ENCODE measurements at places on chromosomes 4 and X.

- DNase-seq, result peak; percentile 80
Observed at GRCh38 chr4:38667085-38667893, 3.3 kb downstream of the KLF3 start.

- DNase-seq, result no peak
Observed at GRCh38 chrX:111071542-111072277, 24.3 kb upstream of the PAK3 start.

DNA sequence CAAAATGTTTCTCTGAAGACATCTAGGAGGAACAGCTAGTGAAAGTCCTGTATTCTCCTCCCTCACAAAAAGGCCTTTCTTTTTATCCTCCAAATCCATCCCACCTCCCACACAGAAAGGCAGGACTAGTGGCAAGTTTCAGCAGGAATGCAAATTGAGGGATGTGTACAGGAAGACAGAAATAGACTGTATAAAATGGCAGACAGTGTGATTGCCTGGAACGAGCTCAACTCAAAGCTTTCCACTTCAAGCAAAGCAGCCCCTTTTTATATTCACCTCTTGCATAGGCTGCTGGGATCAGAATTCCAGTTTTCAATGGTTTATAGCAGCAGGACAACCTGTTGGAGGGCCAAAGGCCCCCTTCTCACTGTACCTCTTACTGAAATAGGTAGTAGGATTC is 57.5 kb downstream of the DCX start:
- DNase-seq, result no peak

DNA sequence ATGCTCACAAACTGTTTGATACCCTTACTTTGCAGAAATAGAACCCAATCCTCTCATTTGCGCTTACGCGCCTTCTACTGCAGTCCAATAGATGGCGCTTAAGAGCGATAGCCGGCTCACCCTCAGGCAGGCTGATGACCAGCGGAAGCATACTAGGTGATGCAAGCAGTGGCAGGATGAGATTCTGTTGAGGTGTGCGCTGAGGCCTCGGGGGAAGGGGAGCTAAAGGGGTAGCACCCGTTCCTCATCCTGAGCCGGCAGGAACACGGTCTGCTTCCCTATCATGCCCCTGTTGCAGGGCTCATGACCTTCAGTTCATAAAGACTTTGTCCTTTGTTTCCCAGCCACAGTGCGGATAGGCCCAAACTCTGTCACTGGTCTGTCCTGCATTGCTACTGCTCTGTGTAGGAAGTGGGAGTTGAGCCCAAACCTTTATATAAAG is 628.9 kb downstream of the TLL1 start:
- no peak for DNase-seq

DNA sequence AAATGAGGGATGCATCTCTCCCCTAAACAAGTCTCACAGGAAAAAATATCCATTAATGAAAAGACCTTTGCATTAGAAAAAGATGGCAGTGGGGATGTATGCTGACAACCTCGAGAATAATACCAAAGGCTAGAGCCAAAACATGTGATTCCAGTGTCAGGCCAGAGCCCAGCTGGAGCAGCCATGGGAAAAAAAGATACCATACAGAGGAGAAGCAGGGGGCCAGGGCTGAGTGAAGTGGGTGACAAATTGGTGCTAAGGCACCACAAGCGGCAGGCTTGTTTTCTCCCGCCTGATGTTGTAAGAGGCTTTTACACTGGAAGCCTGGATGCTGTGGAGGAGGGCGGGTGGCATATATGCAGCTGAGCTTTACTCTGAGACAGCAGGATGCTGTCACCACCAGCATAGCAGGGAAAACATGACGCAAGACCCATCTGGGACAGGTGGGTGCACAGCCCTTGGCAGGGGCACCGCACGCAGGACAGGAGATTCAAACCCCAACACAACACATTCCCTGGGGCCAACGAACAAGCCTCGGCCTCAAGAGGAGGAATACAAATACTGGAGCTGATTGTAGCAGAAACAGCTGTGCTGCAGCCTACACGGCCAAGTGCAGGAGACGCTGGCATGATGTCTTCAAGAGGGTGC is 91.9 kb downstream of the TSPAN5 start:
- DNase-seq, result no peak

- peak; percentile 69 for DNase-seq
Observed at GRCh38 chr4:25172961-25173915, 13.0 kb upstream of the SEPSECS start.

DNA sequence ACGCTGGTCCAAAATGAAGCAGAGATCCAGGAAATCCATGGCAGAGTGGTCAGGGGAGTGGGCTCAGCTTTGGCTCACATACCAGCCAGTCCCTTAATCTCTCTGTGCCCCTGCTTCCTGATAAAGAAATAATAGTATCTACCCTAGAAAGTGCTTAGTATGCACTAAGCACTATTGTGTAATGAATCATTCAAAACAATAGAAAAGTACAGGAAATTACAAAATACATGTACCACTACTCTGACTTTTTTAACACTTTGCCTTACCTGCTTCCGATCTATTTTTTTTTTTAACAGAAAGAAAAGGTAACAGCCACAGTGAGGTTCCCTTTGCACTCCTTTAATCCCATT is 49.9 kb downstream of the TBC1D9 start:
- no peak for DNase-seq

DNA sequence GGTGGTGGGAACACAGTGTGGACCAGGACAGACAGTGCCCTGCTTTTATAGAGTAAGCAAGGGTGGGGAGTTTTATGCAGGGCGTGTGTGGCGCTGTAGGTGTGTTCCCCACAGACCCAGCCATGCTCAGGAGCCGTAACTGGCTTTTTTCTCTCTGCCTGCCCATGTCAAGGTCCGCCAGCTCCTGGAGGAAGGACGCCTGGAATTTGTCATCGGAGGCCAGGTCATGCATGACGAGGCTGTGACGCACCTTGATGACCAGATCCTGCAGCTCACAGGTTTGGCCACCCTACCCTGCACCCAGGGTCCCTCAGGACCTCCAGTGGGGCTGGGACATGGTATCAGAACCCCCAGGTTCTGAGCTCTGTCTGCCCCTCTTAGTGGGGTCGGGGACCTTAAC is 3.2 kb downstream of the MAN2B2 start:
- DNase-seq, result no peak

DNA sequence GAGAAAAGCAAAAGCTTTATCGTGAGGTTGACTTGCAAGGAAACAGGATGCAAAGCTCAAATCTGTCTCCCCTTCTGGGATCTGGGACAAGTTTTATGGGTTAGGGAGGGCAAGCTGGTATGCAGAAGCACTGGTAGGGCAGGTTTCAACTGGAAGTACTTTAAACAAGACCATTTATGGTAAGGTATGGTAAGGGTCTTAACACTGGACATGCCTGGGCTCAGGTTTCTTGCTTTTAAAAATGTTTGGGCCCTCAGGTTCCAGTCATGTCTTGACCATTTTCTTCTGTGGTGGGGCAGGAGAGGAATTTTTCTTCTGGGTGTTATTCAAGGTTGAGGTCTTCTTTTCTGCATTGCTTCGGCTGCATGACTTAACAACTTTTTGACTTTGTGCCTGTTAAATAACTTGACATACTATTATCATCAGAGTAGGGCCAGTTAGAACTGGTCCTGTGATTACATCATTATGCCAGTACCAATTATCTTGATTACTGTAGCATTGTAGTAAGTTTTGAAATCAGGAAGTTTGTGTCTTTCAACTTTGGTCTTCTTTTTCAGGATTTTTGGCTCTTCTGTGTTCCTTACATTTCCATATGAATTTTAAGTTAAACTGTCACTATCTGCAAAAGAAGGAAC is 33.7 kb downstream of the CD38 start:
- DNase-seq, result no peak

GRCh38 chr4:159367781-159368080 is 264.9 kb downstream of the RAPGEF2 start:
- DNase-seq, result no peak

- DNase-seq, result no peak
Observed at GRCh38 chr4:173527103-173527891, 2.7 kb downstream of the HAND2 start.

DNA sequence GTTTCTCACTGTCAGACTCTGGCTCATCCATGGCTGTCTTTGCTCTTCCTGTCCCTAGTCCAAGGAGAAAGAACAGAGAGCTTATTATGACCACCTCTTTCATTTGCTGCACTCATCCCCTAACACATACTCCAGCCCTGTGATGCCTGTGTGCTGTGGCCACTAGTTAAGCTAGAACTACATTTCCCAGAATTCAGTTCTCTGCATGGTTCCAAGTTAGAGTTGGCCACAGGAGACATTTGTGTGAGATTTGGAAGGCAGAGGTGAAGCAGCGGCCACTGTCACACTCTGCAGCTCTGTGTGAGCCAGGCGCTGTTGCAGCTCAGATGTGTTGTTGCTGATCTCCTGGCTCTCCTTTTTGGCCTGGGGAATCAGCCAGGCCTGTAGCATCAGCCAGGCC is 188.2 kb upstream of the ATP6AP2 start:
- no peak for DNase-seq

All from gastrocnemius medialis (tissue), 4 donors.